ENCODE measurements at places on chromosomes 1 and 21. TPM values are rescaled to one million over a fixed set of nuclear protein-coding genes. Genes with fewer than 3 reads are reported as not detected.

Gene ENTREP3
- 15.1 TPM for total RNA-seq

GRCh38 chr21:26818906-26819305 lies 26.3 kb downstream of the ADAMTS1 start:
- H3K4me3 ChIP-seq, result no peak overlapping the region
- no peak for DNase-seq
- no peaks in the 10 kb centered on the region for H3K27me3 ChIP-seq

Gene MIXL1
- not detected for total RNA-seq

DNA sequence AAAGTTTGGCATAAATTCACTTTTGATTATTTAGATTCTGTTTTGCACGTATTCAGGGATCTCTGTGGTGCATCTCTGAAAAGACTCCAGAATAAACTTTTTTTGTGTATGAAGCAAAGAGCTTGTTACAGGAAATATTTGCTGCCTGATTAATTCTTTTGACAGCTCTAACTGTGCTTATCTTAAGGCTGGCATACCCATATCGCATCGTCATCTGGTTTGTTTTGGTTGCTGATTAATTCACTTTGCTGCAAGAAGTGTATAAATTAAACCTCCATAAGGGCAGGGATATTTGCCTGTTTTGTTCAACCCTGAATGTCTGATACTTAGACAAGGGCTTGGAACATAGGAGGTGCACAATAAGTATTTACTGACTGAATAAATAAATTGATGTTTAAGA lies 17.5 kb upstream of the DUSP10 start:
- DNase-seq, result no peak
- no peaks in the 10 kb centered on the region for H3K36me3 ChIP-seq
- H3K27ac ChIP-seq, result no peak overlapping the region
- no peaks in the 10 kb centered on the region for H3K27me3 ChIP-seq

Gene UBL4B
- total RNA-seq, result not detected

- no peak overlapping the region for H3K27ac ChIP-seq
- H3K36me3 ChIP-seq, result no peaks in the 10 kb centered on the region
- no peaks in the 10 kb centered on the region for H3K27me3 ChIP-seq
- DNase-seq, result no peak
Measured at GRCh38 chr1:178241057-178241456, 147.2 kb downstream of the RASAL2 start.

GRCh38 chr21:42613756-42614155 lies 39.7 kb upstream of the PDE9A start:
- H3K27me3 ChIP-seq, result no peaks in the 10 kb centered on the region
- peaks cover 9% of the 10 kb centered on the region for H3K4me1 ChIP-seq
- no peaks in the 10 kb centered on the region for H3K36me3 ChIP-seq
- DNase-seq, result no peak

Gene AMY2A
- not detected for total RNA-seq

DNA sequence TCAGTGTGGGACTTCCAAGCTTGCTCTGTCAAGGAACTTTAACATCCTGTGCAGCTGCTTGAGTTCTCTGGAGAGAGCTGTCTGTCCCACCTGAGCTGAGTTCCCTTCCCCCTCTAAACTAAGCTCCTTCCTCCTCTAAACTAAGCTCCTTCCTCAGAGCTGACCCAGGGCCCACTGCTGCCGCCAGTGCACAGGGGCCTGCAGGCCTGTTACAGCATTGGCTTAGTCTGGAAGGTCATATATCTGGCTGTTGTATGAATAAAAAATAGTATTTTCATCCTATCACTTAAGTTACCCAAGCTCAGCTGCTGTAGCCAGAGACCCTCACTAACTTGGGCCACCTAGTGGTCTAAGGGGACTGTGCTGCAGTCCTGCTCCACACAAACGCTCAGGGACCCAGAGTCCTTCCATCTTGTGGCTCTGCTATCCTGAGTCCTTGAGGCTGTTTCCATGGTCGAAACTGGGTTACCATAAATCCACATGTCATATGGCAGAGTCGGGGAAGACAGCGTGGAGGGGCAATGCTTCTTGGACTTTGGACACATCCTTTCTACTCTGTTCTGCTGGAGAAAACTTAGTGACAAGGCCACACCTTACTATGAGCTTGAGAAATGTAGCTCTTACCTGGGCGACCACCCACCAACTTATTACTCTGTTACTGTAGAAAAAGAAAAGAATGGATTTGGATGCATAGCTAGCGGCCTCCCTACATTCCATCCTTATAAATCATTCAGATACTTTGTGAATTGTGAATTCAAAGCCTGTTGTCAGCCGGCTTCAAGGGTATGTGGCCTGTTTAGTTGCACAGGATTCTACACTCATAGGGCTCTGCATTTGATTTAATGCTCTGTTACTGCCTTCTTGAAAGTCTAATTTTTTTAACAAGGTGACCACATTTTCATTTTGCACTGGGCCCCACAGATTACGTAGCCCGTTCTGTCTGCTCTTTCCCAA lies 71.4 kb upstream of the GCLM start:
- DNase-seq, result no peak
- no peak overlapping the region for H3K4me3 ChIP-seq
- peak overlapping the region; percentile 34 for H3K27ac ChIP-seq
- no peaks in the 10 kb centered on the region for H3K36me3 ChIP-seq
- H3K4me1 ChIP-seq, result peaks cover 23% of the 10 kb centered on the region

DNA sequence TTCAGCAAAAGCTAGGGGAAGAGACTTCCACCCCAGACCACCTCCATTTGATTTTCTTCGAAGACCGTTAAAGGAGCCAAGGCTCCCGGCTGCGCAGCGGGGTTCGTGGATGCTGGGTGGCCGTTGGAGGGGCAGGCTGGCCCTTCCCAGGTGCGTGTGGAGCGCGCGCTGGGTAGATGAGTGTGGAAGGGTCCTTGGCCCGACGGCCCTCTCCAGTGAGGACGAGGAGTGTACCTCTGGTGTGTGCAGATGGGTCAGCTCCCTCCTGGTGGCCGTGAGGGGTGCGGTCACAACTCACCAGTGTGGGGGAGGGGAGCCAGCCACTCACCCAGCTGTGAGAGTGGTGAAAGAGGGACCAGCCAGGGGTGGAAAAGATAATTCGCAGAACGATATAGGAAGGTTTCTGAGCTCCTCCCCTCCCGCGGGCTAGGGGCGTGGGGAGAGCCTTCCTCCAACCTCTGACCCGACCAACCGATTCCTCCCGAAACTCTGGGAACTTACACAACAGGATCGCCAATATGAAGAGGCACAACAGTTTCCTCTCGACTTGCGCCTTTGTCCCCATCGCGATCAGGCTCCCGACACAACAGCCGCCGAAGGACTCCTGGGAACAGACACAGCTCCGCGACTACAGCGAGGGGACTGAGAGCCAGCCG lies at the start of gene F11R:
Gene F11R, minus strand, starts transcription at position 644 of the 656 bp plus-strand sequence. Its CDS starts 79 bp downstream, at position 565.
- H3K4me1 ChIP-seq, result peaks cover 17% of the 10 kb centered on the region
- H3K36me3 ChIP-seq, result no peaks in the 10 kb centered on the region
- H3K27ac ChIP-seq, result peak within 1 kb of the TSS; percentile 58
- no peak for DNase-seq
- peaks cover 13% of the 10 kb centered on the region for H3K27me3 ChIP-seq
- H3K4me3 ChIP-seq, result peak within 1 kb of the TSS; percentile 56

- no peak overlapping the region for H3K27ac ChIP-seq
- H3K36me3 ChIP-seq, result peaks cover 7% of the 10 kb centered on the region
- DNase-seq, result no peak
- peaks cover 16% of the 10 kb centered on the region for H3K4me1 ChIP-seq
- no peaks in the 10 kb centered on the region for H3K27me3 ChIP-seq
Measured at GRCh38 chr1:25774921-25775771, 24.8 kb upstream of the SELENON start.

DNA sequence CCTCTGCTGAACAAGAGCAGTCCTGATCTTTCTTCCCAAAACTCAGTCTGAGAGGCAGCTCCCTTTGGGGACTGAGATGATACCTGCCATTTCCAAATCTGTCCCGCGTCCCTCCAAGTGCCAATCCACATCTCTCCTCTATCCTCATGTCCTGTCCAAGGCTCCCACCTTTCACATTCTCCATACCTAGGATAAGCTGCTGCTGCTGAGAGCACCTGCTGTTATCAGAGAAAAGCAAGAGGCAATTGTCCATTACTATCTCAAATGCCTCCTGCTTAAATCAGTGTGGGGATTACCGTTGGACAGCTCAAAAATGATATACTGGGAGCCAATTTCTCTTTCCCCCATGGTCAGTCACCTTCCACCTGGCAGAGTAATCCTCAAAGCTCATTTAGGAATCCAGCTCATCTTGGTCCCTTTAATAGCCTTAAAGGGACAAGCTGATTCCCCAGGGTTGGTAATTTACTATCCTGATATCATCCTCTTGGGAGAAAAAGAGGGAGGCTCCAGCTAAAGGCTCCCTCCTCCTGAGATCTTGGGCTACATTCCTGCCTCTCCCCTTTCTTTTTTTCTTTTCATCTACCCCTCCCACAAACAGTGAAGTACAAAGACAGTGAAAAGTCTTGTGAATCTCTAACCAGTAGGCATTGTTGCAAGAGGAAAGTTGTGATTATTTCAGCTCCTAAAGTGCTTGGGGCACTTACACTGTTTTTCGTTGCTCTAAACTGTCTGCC lies 278.1 kb upstream of the CAMK1G start:
- H3K36me3 ChIP-seq, result no peaks in the 10 kb centered on the region
- peaks cover 7% of the 10 kb centered on the region for H3K27me3 ChIP-seq
- no peak for DNase-seq

Gene CCT3
- total RNA-seq, result 172 TPM

DNA sequence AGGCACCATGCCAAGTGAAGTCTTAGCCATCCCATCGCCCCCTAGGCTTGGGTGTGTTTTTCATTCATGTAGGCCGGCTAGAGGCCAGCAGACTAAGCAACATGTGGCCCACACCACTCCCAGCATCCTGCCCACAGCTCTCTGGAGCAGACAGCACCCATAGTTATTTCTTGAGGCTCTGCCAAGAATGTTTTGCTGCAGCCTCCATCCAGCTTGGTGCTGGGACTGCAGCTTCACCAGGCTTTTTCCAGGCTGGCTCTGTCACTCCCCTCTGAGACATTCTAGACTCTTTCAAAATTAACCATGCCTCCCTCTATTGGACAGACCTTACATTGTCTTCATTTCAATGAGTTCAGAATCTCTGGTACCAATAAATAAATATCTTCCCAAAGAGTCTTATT lies 104.2 kb downstream of the DUSP10 start:
- no peaks in the 10 kb centered on the region for H3K4me1 ChIP-seq
- H3K27ac ChIP-seq, result no peak overlapping the region
- H3K4me3 ChIP-seq, result no peak overlapping the region
- no peaks in the 10 kb centered on the region for H3K27me3 ChIP-seq
- DNase-seq, result no peak
- no peaks in the 10 kb centered on the region for H3K36me3 ChIP-seq

DNA sequence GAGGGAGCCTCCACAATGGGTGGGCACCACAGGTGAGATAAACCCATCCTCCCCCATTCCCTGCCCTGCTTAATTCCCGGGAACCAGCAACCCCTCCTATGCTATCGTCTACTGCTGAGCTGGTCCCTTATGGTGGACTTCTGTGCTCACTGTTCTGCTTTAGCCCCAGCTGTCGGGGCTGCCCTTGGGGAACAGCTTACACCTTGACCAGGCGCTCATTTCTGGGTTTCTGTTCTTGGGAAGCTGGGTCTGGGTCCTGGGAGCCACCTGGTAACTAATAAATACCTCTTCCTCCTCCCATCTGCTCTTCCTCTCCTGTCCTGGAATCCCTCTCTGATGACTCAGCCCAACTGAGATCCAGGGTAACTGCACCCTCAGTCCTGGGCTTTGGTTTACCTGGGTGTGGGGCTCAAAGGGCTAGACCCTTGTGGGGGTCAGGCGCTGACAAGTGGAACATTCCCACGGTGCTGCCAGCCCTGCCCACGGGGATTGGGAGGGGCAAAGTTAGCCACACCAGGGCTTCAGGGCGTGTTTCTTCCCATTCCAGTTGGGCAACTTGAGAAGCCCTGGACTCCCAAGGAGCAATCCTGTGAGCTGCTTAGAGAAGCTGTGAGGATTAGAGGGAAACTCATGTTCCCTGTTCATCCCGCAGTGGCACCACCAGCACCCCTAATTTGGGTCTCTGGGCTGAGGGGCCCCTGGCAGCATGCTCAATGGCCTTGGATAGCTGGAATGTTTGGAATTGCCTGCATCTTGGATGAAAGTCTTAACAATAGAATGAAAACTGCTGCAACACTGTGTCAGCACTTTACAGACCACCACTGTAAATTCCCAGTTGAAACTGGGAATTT lies 1.6 kb downstream of the PCAT6 start:
- DNase-seq, result no peak
- no peaks in the 10 kb centered on the region for H3K36me3 ChIP-seq
- H3K27me3 ChIP-seq, result no peaks in the 10 kb centered on the region
- no peak overlapping the region for H3K4me3 ChIP-seq

Gene FNDC10
- total RNA-seq, result 0.84 TPM

- H3K27ac ChIP-seq, result no peak overlapping the region
- H3K4me3 ChIP-seq, result no peak overlapping the region
- no peaks in the 10 kb centered on the region for H3K27me3 ChIP-seq
- H3K36me3 ChIP-seq, result peaks cover 6% of the 10 kb centered on the region
Measured at GRCh38 chr1:186033847-186034271, 299.7 kb downstream of the HMCN1 start.

Gene SRGAP2
- 54.6 TPM for total RNA-seq

DNA sequence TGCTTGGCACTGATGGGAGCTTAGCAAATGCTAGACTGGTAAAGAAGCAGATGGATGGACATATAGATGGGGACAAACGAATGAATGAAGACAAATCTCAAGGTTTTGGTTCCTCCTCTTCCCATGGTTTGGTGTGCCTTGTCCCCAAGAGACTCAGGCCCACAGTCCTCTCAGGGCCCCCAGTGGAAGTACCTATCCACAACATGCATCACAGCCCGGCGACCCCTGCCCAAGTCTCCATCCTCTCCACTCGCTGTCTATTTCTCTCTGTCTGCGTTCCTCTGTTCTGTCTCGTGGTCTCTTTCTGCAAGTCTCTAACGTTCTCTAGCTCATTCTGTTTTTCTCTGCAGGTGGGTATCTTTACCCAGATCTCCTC lies 85.8 kb downstream of the GLIS1 start:
- H3K27me3 ChIP-seq, result no peaks in the 10 kb centered on the region
- no peak overlapping the region for H3K27ac ChIP-seq
- DNase-seq, result no peak
- no peaks in the 10 kb centered on the region for H3K36me3 ChIP-seq
- no peak overlapping the region for H3K4me3 ChIP-seq

DNA sequence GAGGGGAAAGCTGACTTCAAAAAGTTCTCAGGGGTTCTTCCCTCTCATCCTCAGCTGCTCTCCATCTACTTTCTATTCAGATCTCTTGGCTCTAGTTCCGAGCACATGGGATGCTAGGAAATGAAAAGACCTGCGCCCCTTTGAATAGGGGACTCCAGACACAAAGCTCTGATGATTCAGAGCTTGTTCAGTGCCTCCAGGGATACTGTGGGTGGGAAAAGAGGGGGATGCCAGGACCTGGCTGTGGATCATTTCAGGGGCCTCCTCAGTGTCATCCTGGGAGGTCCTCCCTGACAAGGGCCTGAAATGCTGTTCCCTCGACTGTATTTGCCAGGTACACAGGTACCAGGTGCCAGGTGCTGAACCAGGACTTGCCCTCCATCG lies 943 bp upstream of the KIAA0040 start:
- no peaks in the 10 kb centered on the region for H3K27me3 ChIP-seq
- H3K36me3 ChIP-seq, result no peaks in the 10 kb centered on the region
- H3K4me1 ChIP-seq, result peaks cover 41% of the 10 kb centered on the region
- H3K27ac ChIP-seq, result peak overlapping the region; percentile 86
- H3K4me3 ChIP-seq, result peak overlapping the region; percentile 69

Measured in esophagus muscularis mucosa (tissue), 4 donors.